Type B pancreatic cell (in vitro differentiated cells): ENCODE measurements at places on chromosomes 4 and X. TPM values are rescaled to one million over a fixed set of nuclear protein-coding genes. Genes with fewer than 3 reads are reported as not detected.

DNA sequence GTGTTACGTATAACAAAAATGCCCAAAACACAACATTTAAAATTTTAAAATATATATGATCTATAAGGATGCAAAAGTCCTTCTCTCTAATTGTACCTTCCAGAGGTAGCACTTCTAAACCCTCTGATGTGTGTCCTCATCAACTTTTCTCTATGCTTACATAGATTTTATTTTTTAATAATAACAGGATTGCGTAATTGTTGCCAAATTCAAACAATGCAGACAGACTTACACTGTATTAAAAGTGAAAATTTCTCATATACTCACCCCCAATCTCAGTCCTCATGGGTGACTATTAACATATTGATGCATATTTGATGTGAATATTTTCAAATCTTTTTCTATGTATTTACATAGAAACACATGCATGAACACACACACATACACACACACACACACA, 144.0 kb downstream of the RBMX2 start:
- H3K4me3 ChIP-seq, result no peak overlapping the region
- H3K27me3 ChIP-seq, result peaks cover 23% of the 10 kb centered on the region
- no peak for DNase-seq
- H3K27ac ChIP-seq, result no peak overlapping the region

DNA sequence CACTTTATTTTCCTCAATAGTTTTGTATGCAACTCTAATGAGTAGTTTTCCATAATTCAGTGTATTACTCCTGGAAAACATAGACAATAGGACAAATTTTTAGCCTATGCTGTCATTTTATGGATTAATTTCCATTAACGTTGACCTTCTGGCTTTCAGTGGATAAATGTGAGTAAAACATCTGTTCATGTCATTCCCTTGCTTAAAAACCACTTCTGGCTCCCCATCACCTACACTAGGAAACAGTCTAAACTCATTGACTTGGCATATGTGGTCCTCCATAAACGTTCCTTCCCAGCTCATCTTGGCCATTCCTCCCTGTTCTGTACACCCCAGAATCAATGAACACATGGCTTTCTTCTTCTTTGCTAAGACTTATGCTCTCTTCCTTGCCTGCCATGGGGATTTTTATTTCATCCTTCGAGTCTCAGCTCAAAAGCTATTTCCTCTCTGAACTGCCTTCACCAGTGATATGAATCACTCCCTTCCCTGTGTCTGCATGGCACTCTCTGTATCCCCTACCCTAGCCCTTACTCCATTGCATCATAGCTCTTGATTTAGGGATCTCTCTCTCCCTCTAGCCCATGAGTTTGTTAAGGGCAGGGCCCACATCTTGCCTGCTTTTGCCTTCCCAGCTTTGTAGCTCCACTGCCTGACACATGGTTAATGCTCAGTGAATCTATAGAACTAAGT, 34.8 kb downstream of the DOCK11 start:
- DNase-seq, result no peak
- no peak overlapping the region for H3K4me3 ChIP-seq
- H3K4me1 ChIP-seq, result peaks cover 14% of the 10 kb centered on the region
- no peaks in the 10 kb centered on the region for H3K36me3 ChIP-seq
- H3K27ac ChIP-seq, result no peak overlapping the region

DNA sequence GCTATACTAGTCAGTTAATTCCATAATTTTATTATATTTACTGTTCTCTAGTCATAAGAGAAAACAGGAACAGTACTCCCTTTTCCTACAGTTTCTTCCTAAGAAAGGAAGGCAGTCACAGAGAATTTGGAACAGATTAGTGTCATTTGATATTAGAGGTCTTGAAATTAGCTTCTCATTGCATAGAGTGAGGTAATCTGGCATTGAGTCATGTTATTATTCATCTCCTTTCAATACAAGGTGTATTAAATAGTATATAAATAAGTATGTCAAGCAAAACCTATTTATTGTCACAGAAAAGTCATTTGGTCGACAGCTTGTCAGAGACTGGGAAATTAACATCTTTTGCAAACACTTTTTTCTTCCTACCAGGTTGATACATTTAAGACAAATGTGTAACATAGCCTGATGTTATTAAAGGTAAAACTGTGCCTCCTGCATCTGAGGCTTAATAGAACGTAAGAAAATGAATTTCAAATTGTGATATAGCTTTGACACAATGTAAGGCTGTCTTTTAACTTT, 753.1 kb upstream of the FRG1 start:
- H3K4me3 ChIP-seq, result no peak overlapping the region
- no peak overlapping the region for H3K27ac ChIP-seq
- H3K27me3 ChIP-seq, result peaks cover 6% of the 10 kb centered on the region
- H3K36me3 ChIP-seq, result no peaks in the 10 kb centered on the region

DNA sequence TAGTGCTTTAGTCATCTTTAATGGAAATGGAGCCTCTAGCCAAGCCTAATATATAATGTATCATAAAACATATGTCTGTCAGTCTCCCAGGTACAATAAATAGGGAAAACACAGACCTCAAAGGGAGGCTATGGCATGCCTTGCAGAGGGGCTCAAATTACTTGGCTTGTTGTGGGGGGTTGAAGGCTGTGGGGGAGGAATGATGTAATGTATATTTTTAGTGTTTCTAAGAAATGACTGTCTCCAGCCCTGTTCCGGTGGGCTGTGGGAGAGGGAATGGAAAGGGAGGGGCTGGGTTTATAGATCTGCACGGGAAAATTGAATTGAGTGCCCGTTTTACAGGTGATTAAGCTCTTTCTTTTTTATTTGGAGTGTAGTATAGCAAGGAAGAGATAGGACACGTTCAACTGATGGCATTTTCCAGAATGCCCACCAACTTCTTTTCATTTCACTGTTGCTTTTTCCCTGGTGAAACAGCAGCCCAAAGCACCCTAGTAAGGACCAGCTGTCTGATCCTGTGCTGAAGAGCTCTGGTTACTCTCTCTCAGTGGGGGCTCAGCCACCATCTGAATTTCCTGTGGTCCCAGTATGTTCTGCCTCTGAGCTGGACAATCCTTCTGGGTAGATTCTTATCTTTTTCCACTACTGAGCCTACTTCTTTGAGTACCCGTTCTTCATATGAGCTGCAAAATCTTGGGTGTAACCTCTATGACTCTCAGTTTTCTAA, 220.7 kb upstream of the CASK start:
- H3K36me3 ChIP-seq, result peaks cover 4% of the 10 kb centered on the region
- no peak overlapping the region for H3K4me3 ChIP-seq

DNA sequence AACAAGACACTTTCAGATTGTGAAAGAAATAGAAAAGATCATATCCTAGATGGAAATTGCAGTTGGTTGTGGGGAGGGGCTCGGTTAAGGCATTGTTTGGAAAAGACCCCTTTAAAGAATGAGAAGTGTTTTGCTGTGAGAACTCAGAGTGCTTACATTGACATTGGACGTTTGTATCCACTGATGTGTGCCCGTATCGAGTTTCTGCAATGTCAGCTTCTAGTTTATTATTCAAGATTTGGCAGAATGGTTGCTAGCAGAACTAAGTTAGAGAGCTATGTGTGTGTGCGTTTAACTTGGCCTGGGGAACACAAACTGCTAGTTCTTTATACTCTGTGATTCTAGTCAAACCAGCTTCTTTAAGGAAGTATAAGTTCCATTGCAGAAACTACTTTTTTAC, 2702.5 kb downstream of the PCDH7 start:
- no peak overlapping the region for H3K4me3 ChIP-seq
- H3K36me3 ChIP-seq, result no peaks in the 10 kb centered on the region
- no peak for DNase-seq
- H3K4me1 ChIP-seq, result peaks cover 14% of the 10 kb centered on the region

GRCh38 chr4:65798498-65799127, 128.3 kb upstream of the EPHA5 start:
- no peak overlapping the region for H3K4me3 ChIP-seq
- no peaks in the 10 kb centered on the region for H3K36me3 ChIP-seq
- no peak overlapping the region for H3K27ac ChIP-seq

DNA sequence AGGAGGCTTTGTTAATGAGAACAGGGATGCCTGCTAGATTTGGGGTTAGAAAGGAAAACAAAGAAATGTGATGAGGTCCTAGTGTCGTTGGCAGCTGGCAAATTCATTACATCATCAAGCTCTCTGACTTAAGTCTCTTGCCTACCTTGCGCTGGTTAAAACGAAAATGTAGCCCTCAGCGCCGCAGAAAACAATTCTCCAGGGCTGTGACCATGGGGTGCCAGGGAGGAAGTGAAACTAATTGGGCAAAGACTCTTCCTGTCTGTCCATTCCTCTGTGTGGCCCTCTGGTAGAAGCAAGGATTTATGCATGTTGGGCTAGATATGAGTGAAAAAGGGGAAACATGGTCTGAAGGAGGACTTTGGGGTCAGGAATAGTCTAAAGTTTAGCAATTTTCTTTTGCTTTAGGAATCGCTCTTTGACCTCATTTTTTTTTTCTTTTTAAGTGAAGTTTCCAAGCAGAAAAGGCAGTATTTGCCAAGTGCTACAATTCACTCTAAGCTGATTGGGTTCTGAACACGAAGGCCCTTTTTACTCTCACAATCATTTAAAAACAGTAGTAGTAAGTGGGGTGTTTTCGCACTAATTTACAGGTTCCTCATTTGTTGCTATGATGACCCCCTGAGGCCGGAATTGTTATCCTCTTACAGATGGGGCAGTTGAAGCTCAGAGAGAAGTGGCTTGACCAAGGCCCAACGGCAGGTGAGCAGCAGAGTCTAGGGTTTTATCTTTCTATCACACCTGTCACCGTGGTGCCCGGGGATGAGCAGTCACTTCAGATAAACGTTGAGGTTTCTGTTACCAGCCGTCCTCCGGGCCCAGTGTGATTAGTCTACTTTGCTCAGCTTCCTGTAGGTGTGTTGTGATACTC, 27.3 kb upstream of the CHRNA9 start:
- H3K4me1 ChIP-seq, result peaks cover 42% of the 10 kb centered on the region
- no peak overlapping the region for H3K27ac ChIP-seq
- no peak for DNase-seq
- H3K36me3 ChIP-seq, result no peaks in the 10 kb centered on the region

Gene PASD1
- total RNA-seq, result not detected in 2 replicates

Gene TEX13D
- total RNA-seq, result not detected in 2 replicates

Gene MAGEA6
- total RNA-seq, result not detected in 2 replicates
